ENCODE measurements at places on chromosomes 7 and 10.

GRCh38 chr10:36391405-36391804 lies 734.0 kb upstream of the ANKRD30A start:
- DNase-seq = no peak

- no peak for DNase-seq
Observed at GRCh38 chr10:74439213-74439612, 288.2 kb downstream of the ADK start.

- no peak for DNase-seq
Observed at GRCh38 chr7:92614660-92615174, 24.5 kb upstream of the FAM133B start.

- DNase-seq = no peak
Observed at GRCh38 chr10:58087896-58088295, 179.8 kb downstream of the IPMK start.

DNA sequence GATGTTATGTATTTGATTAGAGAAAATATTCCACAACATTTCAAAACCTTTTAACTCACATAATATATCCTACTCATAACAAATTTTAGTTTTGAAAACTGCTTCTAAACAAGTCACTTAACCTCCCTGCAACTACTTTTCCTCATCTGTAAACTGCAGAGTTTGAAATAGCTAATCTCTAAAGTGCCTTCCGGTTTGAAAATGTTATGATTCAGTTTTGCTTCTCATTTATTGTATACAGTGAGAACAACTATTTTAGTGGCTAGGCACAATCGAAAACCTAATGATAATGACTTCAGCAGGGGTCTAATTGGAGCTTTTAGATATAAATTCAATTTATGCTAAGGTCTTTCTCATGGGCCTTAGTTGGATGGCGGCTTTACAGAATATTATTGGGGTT lies 30.7 kb upstream of the TEX47 start:
- DNase-seq = no peak

GRCh38 chr10:68792115-68792514 lies 35.2 kb upstream of the STOX1 start:
- DNase-seq = no peak

DNA sequence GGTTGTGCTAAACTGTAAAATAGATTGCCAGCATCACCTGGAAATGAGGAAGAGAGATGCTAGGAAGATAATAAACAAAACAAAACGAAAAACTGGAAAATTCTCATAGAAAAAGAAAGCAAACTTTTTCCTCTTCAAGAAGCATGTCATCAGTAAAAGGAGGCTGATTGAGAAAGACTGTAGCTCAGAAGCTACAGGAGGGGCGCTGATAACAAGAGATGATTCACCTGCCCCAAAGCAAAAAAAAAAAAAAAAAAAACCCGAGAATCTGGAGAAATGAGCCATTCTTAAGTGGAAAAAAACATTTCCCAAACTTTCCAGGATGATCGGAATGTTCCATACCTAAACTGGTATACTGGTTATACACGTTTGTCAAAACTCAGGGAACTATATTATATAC lies 130.5 kb upstream of the C1QL3 start:
- no peak for DNase-seq

DNA sequence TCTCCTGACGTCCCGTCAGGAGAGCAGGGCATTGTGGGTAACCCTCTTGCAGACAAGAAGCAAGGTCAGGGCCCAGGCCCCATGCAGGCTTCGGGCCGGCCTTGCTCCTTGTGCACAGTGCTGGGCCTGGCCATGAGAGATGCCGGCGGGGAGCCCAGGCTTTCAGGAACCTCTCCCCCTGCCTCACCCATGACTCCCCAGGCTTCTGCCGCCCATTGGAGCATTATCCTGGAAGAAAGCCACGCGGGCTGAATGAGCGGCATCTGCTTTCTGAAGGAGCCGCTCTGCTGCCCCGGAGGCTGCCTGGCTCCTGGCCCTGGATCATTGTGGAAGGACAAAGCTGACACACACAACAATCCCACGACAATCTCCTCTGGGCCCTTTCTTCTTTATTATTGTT lies 233.5 kb downstream of the TCF7L2 start:
- DNase-seq = no peak

- DNase-seq = no peak
Observed at GRCh38 chr7:36409180-36409579, 19.5 kb downstream of the ANLN start.

DNA sequence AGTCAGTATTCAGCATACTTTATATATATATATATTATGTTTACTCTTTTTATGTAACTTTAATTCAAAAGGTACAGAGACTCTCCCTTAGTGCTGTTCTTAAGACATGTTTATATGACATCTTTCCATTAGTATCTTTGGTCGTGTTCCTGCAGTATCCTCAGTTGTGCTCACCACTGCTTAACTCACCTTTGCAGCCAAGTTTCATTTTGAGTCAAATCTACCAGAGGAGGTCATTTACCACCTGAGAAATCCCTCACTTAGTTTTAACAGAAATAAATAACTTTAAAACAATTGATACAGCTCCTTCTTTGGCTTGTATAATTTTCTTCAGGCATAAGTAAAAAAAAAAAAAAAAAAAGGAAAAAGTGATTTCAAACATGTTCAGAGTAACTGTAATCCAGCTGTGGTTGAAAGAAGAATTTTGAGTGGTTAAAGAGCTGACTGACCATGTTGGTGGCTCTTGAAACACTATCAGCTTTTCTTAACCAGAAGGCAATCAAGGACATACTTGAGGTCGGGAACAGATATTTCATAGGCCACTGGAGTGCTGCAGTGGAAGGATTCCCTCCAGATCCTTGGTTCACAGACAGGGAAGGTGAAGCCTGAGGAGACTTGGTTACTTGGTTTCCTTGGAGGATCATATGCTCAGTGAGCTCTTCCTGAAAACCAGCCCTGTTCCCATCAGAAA lies 116.8 kb downstream of the AUTS2 start:
- no peak for DNase-seq

- no peak for DNase-seq
Observed at GRCh38 chr7:92306153-92306552, 60.4 kb downstream of the ANKIB1 start.

- DNase-seq = no peak
Observed at GRCh38 chr10:132308587-132309470, 1.1 kb upstream of the STK32C start.

GRCh38 chr10:131531265-131532190 lies 220.0 kb upstream of the TCERG1L start:
- no peak for DNase-seq

GRCh38 chr7:139588632-139589031 lies 65.1 kb downstream of the CLEC2L start:
- DNase-seq = no peak

DNA sequence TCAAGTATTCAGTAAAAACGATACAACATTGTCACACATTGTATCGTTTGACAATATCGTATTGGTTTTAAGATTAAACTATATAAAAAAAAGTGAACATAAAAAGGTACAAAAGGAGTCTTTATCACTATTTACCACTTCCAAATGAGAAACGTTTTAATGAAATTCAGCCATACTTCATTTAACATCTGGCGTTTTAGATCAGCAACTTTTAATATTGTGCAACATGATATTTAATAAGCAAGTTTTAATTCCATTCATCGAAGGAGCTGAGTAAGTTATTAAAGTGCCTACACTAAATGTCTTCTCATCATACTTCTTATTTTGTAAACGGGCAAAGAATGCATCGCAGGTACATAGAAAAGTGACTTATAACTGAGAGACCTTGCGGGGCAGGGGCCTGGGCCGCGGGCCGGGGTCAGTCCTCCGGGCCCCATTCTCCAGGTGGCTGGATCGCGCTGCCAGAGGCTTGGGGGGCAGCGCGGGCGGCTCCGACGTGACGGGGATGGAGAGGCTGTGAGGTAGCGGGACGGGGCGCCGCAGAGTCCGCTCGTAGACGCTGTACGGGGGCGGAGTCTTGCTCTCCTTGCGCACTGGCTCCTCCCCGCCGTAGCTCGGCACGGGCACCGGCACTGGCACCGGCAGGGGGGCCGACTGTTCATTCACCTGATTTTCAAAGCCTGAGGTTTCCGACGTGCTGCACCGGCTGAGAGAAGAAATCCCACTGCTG lies 165.8 kb upstream of the IMMP2L start:
- DNase-seq = no peak

- DNase-seq = no peak
Observed at GRCh38 chr7:133345690-133346421, 93.0 kb downstream of the EXOC4 start.

DNA sequence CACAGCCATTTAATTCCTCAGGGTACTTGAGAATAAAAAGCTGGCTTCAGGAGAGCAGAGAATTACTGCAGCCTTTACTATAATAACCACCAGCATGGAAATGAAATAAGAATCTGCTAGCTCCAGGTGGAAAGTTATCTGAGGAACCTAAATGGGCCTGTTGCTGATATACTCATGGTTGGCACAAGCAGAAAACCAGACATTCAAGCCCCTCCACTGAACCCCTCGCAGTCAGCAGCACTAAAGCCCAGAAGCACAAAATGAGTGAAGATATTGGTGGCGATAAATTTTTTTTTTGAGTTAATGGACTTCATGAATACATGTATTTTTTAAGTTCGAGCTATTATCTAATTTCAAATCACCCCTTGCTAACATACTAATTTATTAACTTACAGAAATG lies 303.9 kb upstream of the NRP1 start:
- DNase-seq = no peak

GRCh38 chr10:69835875-69836730 lies 34.4 kb downstream of the COL13A1 start:
- no peak for DNase-seq

DNA sequence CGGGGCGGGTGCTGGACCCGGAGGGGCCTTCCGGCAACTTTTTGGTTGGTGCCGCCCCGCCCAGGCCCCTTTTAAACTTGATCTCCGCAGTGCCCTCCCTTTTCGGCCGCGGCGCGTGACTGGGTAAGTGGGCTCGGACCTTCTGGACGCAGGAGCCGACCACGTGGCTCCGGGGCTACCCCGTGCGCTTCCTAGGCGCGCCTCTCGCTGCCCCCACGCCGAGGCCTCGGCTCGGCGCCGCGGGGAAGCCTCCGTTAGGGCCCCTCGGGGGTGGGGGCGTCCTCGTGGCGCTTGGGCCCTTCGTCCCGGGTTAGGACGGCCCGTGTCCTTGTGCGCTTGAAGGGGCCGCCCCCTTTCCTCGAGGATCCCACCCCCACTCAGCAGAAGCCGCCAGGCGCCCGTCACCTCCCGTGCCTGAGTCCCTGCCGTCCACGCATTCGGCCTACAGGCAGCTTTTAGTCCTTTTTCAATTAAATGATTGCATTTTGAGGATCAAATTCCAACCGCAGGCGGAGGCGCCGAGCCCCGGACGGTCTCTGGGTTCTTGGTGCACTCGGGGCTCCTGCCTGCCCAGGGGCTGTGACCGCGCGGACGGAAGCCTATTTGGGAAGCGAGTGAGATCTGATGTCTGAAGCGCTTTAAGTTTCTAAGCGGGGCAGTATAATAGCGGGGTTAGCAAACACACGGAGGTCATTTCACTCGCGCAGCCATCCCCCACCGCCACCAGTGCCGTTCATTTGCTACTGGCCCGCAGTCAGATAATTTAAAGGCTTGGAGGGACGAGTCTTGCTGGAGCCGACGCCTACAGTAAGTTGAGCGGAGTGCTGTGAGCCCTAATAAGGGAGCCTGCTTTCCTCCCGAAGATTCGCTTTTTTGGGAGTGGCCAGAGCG lies 31.8 kb upstream of the TOMM7 start:
- peak; percentile 44 for DNase-seq

- DNase-seq = no peak
Observed at GRCh38 chr7:112763996-112764395, 26.2 kb downstream of the TMEM168 start.

DNA sequence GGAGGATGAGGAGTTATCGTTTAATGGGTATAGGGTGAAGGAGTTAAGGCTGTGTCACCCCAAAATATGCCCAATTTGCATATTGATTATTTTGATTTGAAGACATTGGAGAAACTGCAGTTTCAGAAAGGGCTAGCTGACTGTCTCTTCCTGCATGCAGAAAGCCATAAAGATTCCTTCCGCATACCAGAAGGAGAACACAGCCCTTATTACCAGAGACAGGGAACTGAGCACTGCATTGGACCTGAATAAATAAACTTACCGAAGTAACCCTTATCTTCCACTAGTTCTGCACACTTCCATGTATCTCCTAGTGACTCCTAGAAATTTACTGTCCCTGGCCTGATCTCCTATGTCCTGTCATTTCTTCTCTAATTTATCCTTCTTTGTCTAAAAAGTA lies 821.9 kb upstream of the AUTS2 start:
- DNase-seq = no peak

DNA sequence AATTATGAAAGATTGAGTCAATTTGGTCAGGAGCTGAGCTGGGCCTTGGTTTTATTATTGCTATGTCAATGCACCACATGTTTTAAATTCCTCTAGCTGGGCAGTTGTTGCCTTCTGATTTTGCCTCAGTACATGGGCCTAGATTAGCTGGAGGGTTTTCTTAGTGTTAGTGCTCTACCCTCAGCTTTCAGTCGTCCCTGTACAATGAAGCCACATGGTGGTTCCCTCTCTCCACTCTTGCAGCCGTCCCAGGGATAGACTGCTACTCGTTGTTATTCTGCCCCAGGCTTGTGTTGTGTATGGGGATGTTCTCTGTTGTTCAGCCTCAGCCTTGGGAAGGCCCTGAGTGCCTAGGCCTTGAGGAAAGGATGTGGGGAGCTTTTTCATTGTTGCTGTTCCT lies 37.0 kb downstream of the NHLRC2 start:
- no peak for DNase-seq

DNA sequence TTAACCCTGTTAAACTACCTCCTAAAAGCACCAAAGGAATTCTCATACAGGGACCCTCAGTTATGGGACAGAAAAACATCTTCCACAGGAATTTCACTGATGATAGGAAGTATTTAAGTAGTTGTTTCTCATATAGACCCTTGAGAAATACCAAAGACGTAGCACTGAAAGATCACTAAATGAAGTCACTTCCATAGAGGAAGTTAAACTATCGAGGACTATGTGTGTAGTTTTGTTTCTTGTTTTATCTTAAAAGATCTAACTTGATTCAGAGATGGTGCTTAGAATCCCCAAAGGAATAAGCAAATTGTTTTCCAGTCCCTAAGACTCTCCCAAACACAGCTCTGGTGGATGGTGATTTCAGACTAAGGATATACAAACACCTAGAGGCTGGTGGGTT lies 94.8 kb upstream of the AFAP1L2 start:
- no peak for DNase-seq

DNA sequence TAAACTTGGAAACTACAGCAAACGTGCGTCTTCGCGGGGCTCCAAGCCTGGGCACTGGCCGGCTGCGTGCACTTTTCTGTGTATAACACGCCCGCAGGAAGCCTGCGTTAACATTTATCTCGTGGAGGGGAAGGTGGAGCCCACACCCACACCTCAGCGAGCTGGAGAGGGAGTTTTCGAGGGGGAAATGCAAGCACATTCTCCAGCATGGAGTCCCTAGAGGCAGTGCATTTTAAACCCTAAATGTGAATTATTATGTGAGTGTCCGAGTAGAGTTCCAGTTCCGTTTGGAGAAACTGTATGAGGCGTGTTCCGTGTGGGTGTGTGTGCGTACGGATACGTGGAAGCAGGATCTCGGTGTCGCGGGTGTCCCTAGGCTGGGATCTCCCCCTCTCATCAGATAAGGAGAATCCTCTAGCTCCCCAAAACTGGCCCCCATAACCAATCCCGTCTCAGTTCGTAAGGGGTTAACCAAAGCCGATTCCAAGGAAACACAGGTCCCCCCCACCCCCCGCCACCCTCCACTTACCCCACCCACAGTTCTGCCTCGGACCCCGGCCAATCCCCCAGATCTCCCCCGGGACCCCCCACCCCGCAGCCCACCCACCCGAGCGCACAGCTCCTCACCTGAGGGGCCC lies 403 bp downstream of the CDK6 start:
- no peak for DNase-seq
